ENCODE measurements at places on chromosomes 11 and 22.

DNA sequence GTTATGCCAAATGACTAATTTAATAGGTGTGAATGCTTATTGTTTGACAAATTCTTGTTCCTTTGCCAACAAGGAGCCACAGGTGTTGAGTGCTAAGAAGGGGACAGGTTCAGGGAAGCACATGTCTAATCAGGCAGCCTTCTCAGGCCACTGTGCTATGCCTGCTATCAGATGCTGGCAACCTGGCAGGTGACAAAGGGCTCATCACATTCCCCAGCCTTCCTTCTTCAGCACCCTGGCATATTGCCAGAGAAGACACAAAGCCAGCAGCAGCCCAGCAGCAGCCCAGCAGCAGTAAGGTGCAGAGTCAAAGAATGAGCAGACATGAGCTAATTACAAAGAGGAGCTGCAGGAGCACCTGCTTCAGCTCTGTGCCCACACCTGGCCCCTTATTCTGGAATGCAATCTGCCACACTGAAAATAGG is 68.2 kb downstream of the GUCY1A2 start:
- no peak for DNase-seq

DNA sequence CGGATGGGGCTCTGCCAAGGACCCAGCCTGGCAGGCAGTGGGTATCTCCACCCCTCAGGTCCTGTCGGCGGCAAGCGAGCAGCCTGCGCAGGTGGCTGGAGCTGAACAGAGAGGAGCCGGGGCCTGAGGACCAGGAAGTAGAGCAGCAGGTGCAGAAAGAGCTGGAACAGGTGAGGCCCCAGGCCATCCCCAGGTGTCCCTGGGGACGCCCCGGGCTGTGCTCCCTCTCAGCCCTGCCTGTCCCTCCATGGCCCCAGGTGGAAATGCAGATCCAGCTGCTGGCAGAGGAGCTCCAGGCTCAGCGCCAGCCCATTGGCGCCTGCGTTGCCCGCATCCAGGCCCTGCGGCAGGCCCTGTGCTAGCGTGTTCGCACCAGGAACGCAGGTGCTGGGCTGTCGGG is 44.0 kb downstream of the PISD start:
- no peak for DNase-seq

DNA sequence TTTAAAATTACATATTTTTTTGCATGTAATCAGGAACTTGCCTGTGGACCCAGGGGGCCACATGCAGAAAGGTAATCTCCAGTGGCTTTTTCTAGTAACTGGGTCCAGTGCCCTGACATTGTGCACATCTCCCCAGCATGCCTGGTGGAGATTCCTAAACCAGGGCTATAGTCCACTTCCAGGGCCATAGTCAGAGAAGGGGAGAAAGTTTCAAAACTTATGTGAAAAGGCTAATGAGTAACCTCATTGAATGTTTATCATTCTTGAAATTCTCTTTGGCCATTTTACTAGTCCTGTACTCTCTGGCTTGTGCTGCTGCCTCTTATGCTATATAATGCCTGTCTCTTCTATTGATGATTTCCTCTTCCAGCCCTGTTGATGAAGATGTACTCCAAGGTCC is 47.8 kb downstream of the BARX2 start:
- DNase-seq, result no peak

DNA sequence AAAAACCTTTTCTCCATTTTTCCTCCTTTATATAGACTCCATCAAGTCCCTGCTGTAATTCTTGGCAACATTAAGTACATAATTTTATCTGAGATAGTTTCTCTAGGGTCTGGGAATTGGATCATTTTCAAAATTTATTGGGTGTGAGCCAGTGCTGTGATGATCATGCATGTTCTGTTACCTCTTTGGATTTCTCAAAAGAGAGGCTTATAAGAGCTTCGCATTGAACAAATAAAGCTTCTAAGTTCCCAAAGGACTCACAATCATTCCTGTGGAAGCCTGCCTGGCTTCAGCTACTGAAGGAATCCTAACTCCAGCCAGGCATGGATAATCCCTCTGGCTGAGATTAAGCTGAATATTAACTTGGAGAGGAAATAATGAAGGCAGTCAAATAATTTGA is 208.5 kb downstream of the RAB38 start:
- no peak for DNase-seq

- no peak for DNase-seq
Measured at GRCh38 chr11:46901156-46901555, 17.2 kb downstream of the LRP4 start.

GRCh38 chr11:3989921-3990290 is 104.7 kb upstream of the RRM1 start:
- no peak for DNase-seq

DNA sequence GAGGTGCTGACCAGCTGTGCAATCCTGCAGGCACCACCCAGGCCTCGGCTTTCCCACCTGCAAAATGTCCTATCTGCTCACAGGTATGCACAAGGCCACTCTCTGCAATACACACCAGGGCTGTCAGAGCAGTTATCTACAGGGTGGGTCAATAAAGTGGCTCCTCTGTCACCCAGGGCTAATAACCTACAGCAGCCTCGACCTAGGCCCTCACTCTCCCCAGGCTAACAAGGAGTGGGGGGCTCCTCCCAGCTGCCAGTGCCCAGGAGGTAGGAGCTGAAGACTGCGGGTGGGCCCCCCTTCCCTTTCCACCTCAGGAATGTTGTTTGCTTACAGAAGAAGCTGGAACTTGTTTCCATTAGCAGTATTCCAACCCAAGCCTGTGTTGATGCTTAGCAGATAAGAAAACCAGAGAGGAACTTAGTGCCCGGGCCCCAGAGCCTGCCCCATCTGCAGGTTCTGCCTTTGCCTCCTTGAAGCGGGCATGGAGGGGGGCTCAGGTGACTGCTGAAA is 26.8 kb downstream of the MYH9 start:
- DNase-seq, result no peak

- DNase-seq, result no peak
Measured at GRCh38 chr11:119103793-119104192, 2.1 kb upstream of the DPAGT1 start.

GRCh38 chr22:37281195-37281594 is 1.1 kb upstream of the CYTH4 start:
- DNase-seq, result no peak
